ENCODE measurements at places on chromosomes 2 and 18. TPM values are rescaled to one million over a fixed set of nuclear protein-coding genes. Genes with fewer than 3 reads are reported as not detected.
A peak's percentile ranks its signal among the peaks of the same experiment; 100 is the strongest.

GRCh38 chr2:237482485-237482884 is 4.6 kb upstream of the MLPH start:
- no peak for DNase-seq
- H3K4me3 ChIP-seq: no peak overlapping the region
- H3K27ac ChIP-seq: no peak overlapping the region
- peaks cover 13% of the 10 kb centered on the region for H3K27me3 ChIP-seq
- H3K36me3 ChIP-seq: no peaks in the 10 kb centered on the region

The ERBB4 gene
- total RNA-seq: 0.04 TPM

DNA sequence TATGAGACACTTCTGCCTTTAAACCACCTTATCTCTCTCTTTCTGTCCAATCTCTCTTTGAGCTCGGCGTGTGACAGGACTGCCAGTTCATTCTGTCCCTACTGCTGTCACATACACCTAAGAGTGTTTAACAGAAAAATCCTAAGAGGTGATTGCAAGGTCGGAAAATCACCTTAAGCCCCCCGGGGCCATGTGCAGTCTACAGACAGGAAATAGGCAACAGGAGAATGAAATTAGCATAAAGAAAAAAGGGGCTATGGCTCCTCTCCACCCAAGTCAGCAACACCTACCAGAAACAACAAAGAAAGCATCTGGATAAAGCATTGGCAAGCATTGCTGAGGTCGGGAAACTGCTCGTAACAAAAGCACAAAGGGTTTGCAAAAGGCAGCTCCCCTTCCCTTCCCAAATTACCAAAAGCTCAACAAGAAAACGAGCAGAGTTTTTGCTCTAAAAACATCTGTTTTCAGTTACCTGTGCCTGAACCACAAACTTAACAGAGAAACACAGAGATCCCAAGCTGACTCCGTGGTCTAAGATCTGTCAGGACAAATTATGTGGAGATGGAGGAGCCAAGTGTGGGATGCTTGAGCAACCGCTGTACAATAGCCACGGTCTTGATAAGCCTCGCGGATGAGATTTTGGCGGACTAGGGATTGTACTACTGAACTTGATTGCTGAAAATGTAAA is 30.4 kb downstream of the ANKRD44 start:
- no peaks in the 10 kb centered on the region for H3K36me3 ChIP-seq
- no peak overlapping the region for H3K27ac ChIP-seq
- no peak for DNase-seq
- H3K4me1 ChIP-seq: no peaks in the 10 kb centered on the region

DNA sequence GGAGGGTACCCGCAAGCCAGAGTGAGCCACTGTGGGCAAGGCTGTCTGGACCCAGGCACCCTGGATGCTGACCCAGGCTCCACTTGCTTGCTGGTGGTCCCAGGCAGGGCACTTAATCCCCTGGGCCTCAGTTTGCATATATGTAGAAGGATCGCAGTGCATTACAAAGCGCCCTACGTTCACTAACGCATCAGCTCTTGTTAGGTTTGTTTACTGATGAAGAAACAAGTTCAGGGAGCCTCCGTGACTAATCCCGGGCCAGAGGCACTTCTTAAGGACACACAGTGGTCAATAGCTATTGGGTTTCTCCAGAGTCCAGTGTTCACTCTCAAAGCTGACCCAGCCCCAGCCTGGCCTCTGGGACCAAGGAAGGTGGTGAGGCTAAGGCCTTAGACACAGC is 70.2 kb downstream of the LBH start:
- H3K27ac ChIP-seq: no peak overlapping the region
- H3K4me1 ChIP-seq: peaks cover 15% of the 10 kb centered on the region
- H3K36me3 ChIP-seq: no peaks in the 10 kb centered on the region
- 0 out of 3 replicates have a peak overlapping the region, but pooled peaks have one; percentile 15 for H3K4me3 ChIP-seq
- no peaks in the 10 kb centered on the region for H3K27me3 ChIP-seq
- peak; percentile 77 for DNase-seq

The CD226 gene
- total RNA-seq: 0.04 TPM

- H3K4me3 ChIP-seq: no peak overlapping the region
- H3K27ac ChIP-seq: no peak overlapping the region
- no peaks in the 10 kb centered on the region for H3K27me3 ChIP-seq
- peaks cover 2% of the 10 kb centered on the region for H3K4me1 ChIP-seq
- no peak for DNase-seq
- no peaks in the 10 kb centered on the region for H3K36me3 ChIP-seq
Observed at GRCh38 chr2:72689579-72690195, 136.1 kb downstream of the EXOC6B start.

- no peaks in the 10 kb centered on the region for H3K27me3 ChIP-seq
- DNase-seq: no peak
- H3K4me3 ChIP-seq: no peak overlapping the region
- no peak overlapping the region for H3K27ac ChIP-seq
Observed at GRCh38 chr2:158489366-158490112, 32.8 kb downstream of the PKP4 start.

- DNase-seq: no peak
- peaks cover 16% of the 10 kb centered on the region for H3K4me1 ChIP-seq
- H3K36me3 ChIP-seq: no peaks in the 10 kb centered on the region
- H3K27ac ChIP-seq: peak overlapping the region; percentile 59
- no peaks in the 10 kb centered on the region for H3K27me3 ChIP-seq
Observed at GRCh38 chr2:43178055-43178598, 48.3 kb downstream of the ZFP36L2 start.

The AAMP gene
- 106 TPM for total RNA-seq

The LOXL3 gene
- 29.8 TPM for total RNA-seq

DNA sequence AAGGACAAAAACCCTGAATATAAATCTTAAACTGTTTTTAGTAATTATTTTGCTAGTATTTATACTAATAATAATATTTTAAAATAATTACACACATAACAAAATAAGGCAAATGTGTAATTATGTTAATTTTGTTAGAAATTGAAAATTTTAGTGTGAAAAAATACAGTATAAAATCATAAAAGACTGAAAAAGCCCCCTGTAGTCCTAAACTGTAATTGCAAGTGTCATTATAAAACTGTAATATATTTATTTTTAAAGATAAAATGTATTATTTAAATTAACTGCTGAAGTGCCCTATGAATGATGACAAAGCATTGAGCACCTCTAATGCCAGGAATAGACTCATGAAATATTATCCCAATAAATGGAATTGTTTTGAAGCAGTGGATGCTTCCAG is 1117.7 kb downstream of the CBLN2 start:
- H3K27me3 ChIP-seq: no peaks in the 10 kb centered on the region
- H3K27ac ChIP-seq: no peak overlapping the region
- H3K4me1 ChIP-seq: no peaks in the 10 kb centered on the region
- H3K4me3 ChIP-seq: no peak overlapping the region
- H3K36me3 ChIP-seq: peaks cover 2% of the 10 kb centered on the region

The L3MBTL4 gene
- total RNA-seq: 2.0 TPM

DNA sequence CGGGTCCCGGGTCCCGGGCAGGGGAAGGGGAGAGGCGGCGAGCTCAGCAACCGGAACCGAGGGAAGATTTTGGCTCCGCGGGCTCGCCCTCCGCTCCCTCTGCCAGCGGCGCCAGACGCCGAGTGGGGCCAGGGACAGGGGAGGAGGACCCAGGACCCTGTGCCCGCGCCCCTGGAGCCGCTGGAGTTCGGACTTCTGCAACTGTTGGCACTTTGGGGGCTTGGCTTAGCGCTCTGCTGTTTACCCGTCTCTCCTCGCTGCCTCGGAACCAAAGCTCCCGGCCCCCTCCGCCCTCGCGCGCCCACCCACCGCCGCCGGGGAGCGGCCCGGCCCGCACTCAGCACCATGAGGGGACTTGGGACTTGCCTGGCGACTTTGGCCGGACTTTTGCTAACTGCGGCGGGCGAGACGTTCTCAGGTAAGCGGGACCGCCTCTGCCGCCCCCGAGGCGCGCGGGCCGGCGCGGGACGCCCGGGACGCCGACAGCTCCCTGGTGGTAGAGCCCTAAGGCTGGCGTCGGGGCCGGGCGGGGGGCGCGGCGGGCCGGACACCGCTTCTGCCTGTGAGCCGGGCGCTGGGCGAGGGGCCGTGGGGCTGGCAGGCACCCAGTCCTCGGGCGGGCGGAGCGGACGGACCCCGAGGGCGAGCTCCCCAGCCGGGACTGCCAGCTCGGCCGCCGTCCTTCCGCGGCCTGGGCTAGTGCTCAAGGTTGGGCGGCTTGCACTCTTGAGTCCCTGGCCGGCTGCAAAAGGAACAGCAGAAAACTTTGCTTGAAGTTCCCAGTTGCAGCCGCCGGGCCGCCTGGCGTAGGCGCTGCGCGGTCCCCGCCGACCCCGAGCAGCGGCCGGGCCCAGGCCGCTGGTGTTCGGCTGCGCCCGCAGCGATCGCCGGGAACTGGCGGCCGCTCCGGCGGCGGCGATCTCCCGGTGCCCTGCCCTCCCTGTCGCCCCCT is 634 bp downstream of the PTPRM start:
- peak; percentile 51 for DNase-seq
- peak overlapping the region; percentile 79 for H3K4me3 ChIP-seq
- no peaks in the 10 kb centered on the region for H3K4me1 ChIP-seq
- 0 out of 2 replicates have a peak, but pooled peaks cover 9% of the 10 kb centered on the region for H3K36me3 ChIP-seq

GRCh38 chr18:43276491-43276890 is 799 bp downstream of the SYT4 start:
- H3K27me3 ChIP-seq: no peaks in the 10 kb centered on the region
- H3K27ac ChIP-seq: no peak overlapping the region
- peak overlapping the region; percentile 76 for H3K4me3 ChIP-seq
- H3K36me3 ChIP-seq: no peaks in the 10 kb centered on the region

DNA sequence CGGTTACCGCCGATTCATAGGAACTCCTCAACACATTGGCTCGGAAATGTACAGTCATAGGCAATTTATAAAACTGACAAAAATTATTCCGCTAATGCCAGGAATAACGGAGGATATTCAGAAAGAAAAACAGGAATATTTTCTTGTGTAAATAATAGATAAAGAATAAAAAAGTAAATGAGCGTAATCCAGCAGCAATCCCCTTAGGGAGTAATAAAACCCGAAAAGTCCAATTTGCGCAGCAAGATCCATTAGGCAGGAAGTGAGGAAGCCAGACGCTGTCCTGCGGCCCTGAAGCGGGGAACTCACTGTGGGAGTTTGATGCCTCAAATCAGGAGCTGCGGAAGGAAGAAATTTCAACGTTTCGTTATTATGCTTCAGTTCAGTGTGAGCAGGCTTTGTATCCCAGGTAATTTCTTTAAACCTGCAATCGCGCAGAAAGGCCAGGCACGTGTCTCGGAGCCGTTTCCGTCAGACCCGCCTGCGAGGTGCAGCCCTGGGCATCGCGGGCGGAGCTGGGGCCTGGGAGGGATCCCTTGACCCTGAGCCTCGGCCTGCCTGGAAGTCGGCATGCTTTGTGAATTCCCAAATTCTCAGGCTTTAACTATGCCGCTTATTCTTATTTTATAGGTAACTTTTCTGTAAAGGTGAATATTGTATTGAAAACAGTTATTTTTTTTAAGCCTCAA is 180.9 kb upstream of the ALKAL2 start:
- no peak overlapping the region for H3K27ac ChIP-seq
- H3K36me3 ChIP-seq: no peaks in the 10 kb centered on the region
- no peak for DNase-seq

The TTLL4 gene
- 91.4 TPM for total RNA-seq

- 0 out of 2 replicates have a peak, but pooled peaks cover 4% of the 10 kb centered on the region for H3K4me1 ChIP-seq
- no peak overlapping the region for H3K27ac ChIP-seq
- no peak overlapping the region for H3K4me3 ChIP-seq
- no peak for DNase-seq
- no peaks in the 10 kb centered on the region for H3K36me3 ChIP-seq
Observed at GRCh38 chr2:29520001-29520400, 401.4 kb downstream of the ALK start.

DNA sequence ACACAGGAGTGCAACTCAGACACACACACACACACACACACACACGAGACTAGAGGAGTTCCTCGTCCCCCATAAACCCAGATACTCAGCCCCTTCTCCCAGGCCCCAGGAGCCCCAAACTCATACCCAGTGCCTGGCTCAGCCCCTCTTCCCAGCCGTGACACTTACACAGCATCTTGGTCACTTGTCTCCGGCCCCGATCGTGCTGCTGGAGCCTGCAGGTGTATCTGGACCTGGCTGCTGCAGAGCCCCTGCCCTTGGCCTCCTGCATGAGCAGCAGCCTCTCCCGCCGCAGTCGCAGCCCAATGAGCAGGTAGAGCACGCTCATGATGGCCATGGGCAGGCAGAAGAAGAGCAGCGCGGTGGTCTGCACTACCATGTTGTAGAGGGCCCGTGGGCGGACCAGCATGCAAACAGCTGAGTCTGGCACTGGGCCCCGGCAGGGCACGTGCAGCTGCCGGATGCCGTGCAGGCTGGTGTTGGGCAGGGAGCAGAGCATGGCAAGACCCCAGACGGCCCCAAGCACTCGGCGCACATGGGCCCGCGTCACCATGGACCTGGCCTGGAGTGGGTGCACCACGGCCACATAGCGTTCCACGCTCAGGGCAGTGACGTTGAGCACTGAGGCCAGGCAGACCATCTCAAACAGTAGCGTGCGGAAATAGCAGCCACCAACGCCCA is 2.1 kb downstream of the NMUR1 start:
- H3K27me3 ChIP-seq: peaks cover 4% of the 10 kb centered on the region
- peaks cover 4% of the 10 kb centered on the region for H3K4me1 ChIP-seq
- no peak for DNase-seq
- H3K36me3 ChIP-seq: no peaks in the 10 kb centered on the region
- H3K4me3 ChIP-seq: no peak overlapping the region

- H3K36me3 ChIP-seq: peaks cover 11% of the 10 kb centered on the region
- no peak for DNase-seq
Observed at GRCh38 chr2:118169359-118170005, 81.2 kb downstream of the INSIG2 start.

GRCh38 chr2:54271189-54271588 is 15.2 kb upstream of the TSPYL6 start:
- no peak overlapping the region for H3K27ac ChIP-seq
- no peaks in the 10 kb centered on the region for H3K4me1 ChIP-seq
- H3K36me3 ChIP-seq: no peaks in the 10 kb centered on the region
- DNase-seq: no peak
- no peak overlapping the region for H3K4me3 ChIP-seq

The CBLN2 gene
- total RNA-seq: not detected

DNA sequence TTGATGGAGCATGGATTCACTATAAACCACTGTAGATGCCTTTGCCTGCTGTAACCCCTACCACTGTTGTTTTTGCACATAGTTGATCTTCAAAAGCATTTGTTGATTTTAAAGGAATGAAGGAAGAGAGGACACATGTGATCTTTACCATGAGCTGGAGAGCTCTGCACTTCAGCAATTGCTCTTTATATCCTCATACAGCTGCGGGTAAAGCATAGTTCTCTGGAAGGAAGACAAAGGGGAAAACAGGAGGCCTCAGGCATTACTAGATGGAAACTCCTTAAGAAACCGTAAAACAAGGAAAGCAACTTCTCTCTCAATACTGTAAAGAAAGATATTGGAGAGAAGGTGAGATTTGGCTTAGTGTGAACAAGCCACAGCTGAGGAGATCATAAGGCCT is 60.6 kb downstream of the SCG2 start:
- no peak for DNase-seq
- no peaks in the 10 kb centered on the region for H3K27me3 ChIP-seq

The CREG2 gene
- 1.2 TPM for total RNA-seq

The ACTG2 gene
- 1.4 TPM for total RNA-seq
